HepG2 (cell line): ENCODE measurements at places on chromosomes 3 and 15.

- no peak for DNase-seq
Measured at GRCh38 chr3:120353463-120353862, 4.3 kb upstream of the LRRC58 start.

GRCh38 chr15:64507845-64508244 is 47.5 kb downstream of the ZNF609 start:
- peak; percentile 38 for DNase-seq

GRCh38 chr3:197974016-197974415 is 14.0 kb downstream of the LMLN start:
- no peak for DNase-seq

DNA sequence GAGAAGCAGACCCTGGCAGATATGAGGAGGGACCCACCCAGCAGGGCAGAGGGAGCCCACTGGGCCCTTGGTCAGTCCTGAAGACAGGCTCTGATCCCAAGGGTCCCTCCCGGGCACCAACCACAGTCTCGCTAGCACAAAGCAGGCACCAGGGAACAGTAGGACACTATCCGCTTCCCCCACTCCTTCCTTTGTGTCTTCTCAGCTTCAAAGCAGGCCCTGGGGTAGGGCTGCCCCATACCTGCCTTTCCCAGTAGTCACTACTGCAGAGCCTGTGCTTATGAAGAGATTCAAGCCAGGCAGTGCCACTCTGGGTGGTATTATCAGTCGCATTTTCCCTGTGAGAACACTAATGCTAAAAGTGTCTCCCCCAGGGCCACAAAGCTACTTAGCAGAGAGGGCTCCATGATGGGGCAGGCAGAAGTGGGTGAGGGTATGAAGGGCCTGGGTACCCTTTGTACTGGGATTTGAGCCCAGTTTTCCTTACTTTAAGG is 32.7 kb downstream of the SRPRB start:
- DNase-seq: no peak

DNA sequence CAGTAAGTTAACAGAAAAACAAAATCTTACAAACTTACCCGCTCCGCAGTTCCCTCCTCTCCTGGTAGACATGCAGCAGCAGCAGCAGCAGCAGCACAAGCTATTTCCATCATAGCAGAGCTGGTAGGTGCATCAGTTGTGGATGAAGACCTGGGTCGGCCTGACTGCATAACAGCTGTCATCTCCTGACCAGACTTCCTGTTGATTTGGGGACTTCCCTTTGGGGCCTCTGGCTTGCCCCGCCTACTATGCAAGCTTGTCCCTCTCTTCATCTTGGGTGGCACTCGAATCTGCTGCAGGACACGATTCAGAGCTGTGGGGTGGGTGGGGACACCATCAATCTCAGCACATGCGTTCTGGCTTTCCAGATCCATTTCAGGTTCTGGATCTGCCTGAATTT is 65.7 kb downstream of the TMCC1 start:
- DNase-seq: no peak

- peak; percentile 71 for DNase-seq
Measured at GRCh38 chr3:24493746-24494617, 668 bp downstream of the THRB start.

- no peak for DNase-seq
Measured at GRCh38 chr3:134667956-134668355, 17.1 kb upstream of the KY start.

DNA sequence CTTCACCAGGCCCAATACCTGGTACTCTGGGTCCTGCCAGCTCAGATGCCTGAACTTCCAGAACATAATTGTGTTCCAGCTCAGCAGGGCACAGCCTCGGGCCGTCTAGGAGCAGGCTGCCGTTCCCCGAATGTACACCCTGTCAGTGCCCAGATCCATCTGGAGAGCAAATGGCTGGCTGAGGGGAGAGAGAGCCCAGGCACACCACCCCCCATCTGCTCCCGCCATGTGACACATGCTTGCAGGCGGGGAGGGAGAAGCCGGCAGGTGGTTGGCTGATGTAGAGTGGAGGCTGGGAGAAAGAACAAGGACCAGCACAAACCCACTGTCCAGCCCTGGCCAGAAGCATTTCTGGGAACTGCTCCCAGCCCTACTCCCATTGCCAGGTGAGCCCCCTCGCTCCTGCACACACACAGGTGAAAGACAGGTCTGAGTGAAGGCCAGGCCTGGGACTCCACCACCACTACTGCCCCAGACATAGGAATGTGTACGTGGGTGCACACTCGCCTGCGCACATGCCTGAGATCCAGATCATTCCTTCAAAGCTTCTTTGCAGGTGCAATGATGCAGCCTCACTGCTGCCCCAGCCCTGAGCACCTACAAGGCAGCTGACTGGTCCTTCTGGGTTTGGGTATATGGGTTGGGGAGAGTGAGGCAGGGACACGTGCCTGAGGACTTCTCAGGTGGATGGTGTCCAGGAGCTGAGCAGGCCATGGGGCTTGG is 53.5 kb downstream of the SEMA5B start:
- no peak for DNase-seq

DNA sequence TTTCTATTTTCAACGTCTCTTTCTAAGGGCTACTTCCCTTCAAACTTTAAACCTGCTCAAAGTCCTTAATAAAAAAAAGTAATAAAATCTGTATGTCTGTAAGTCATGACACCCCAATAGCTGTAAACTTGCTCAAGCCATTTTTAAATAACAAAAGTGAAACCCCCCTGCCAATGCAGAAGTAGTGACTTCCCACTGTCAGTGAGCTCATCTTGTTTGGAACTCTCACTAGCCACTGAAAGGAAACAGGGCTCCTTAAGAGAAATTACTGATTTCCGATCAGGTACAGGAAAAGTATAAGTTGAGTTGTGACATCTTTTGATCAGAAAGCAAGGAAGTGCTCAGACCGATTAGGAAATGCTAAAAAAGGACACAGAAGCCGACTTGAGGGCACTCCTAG is 27.6 kb upstream of the GPR171 start:
- DNase-seq: no peak
